ENCODE measurements at places on chromosomes 2 and 18.

GRCh38 chr2:236943841-236944513, 141.7 kb upstream of the COPS8 start:
- no peak for DNase-seq

- no peak for DNase-seq
These were observed 8.5 kb downstream of the MEIS1 start for GRCh38 chr2:66443186-66443978.

DNA sequence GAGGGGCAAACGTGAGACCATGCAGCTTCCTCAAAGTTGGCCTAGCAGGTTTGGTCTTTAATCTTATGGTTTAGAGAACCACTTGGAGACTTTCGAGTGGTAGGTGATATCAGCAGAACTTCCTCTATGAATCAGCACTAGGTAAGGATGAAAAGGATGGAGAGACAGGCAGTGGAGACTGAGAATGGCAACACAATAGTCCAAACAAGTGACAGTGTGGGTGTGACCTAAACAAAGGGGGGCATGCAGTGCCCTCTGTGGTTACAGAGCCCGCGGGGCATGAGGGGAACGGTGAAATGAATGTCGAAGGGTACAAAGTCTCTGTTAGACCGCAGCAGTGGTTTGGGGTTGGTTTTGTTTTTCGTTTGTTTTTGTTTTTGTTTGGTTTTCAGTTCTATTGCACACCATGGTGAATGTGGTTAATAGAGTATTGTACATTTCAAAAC, 143.9 kb downstream of the L3MBTL4 start:
- DNase-seq = no peak

- no peak for DNase-seq
These were observed 66.3 kb downstream of the TRPM8 start for GRCh38 chr2:233983445-233983844.

DNA sequence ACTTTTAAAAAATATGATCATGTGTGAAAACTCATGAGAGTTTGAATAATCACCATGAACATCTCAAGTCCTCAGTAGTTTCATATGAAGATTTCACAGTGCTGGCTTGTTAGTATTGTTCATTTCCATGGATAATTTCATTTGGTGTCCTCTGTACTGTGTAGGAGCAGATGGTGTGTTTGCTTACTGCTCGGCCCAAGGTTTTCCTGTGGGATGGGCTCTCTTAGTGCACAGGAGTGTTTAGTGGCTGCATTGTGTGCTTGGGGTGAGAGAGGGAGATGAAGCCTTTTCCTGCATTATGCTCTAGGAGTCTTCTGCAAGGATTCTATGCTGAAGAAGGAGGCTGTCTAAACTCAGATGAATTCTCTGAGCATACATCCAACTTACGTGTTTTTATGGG, 270.6 kb downstream of the SOCS6 start:
- DNase-seq = no peak

DNA sequence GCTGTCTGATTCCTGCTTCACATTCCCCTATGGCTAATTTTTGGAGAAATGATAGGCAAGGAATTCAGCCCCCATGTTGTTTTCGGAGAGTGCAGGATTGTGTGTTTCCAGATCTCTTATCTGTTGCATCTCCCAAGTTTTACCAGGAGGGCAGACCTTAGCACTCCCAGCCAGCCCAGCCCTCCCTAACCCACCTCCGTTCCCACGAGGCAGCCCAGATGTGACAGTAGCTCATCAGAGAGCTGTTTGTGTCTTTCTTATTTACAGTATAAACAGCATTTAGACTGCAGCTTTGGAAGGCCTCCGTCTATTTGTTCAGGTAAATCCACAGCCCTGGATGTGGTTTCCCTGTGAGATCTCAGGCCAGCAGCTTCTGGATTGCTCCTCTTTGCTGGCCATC, 91.6 kb downstream of the THNSL2 start:
- no peak for DNase-seq

DNA sequence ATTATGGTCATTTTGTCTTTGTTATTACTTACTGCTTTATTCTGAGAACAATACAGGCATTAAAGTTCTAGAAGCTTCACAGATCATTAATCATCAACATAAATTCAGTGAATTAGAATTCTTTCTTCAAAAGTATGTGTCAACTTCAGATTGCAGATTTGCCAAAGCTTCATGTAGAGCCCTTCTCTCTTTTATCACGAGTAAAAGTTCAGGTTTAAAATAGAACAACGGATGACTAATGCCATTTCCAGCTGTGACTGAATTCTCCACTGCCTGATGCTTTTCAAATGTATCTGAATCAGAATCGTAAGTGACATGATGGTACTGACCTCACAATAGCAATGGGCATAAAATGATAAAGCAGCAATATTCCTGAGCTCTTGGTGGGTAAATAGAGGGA, 116.0 kb downstream of the ABCA12 start:
- peak; percentile 41 for DNase-seq

DNA sequence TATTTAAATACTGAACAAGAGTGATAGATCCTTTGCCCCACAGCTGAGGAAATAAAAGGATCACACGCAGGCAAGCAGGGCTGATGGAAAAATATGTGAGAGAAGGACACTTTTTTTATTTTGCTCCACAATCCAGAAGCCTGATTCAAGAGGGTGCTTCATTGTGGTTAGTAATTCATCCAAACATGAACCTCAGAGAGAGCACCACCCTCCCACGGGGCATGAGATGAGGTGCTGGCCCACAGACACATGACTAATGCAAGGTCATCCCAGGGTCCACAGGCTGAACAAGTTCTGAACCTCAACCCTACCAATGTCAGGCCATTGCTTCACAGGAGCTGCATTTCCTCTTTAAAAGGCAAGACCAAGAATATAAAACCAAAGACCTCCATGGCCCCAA, 239.6 kb downstream of the MREG start:
- no peak for DNase-seq

DNA sequence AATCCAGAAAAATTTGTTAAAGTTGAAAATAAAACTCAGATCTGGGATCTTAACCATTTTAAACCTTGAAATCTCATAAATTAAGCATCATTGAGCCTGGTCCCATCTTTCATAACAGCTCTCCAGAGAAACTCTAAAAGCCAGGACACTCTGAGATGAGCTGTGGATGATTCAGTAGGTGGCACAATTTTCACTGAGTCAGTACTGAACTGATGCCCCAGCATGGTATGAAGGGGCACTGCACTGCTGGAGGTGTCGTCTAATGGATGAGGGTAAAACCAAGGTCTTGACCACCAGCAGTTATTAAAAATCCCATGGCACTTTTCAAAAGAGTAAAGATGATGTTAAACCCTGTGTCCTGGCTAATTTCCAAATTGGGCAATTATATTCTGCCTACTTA, 170.6 kb downstream of the FIGN start:
- no peak for DNase-seq

GRCh38 chr2:15031745-15032240, 399.3 kb downstream of the LRATD1 start:
- DNase-seq = no peak

Measured in trophoblast cell (in vitro differentiated cells and primary cell).